Spinal cord (tissue), 10 donors: ENCODE measurements at places on chromosomes 1 and 21.

GRCh38 chr1:68953311-68953710, 456.4 kb upstream of the DEPDC1 start:
- H3K4me1 ChIP-seq = no peaks in the 10 kb centered on the region
- H3K36me3 ChIP-seq = no peaks in the 10 kb centered on the region
- no peaks in the 10 kb centered on the region for H3K27me3 ChIP-seq

DNA sequence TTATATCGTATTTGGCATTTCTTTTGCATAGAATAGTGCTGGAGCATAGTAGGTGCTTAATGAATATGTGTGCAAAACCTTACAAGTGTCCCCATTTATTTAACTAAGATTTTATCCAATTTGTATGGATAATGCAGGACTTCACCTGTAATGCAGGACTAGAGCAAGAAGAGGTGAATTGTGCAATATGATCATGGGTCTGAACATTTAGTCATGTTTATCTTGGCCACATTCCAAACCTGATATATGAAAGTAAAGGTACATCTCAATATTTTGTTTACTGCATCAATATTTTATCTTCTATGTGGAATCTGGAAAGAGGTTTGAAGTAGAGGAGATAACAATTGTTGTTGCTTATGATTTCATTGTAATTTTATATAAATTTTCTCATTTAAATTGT, 1626.7 kb upstream of the B3GALT2 start:
- H3K4me3 ChIP-seq = no peak overlapping the region
- H3K27me3 ChIP-seq = no peaks in the 10 kb centered on the region
- no peaks in the 10 kb centered on the region for H3K4me1 ChIP-seq
- DNase-seq = no peak
- no peaks in the 10 kb centered on the region for H3K36me3 ChIP-seq
- no peak overlapping the region for H3K27ac ChIP-seq

DNA sequence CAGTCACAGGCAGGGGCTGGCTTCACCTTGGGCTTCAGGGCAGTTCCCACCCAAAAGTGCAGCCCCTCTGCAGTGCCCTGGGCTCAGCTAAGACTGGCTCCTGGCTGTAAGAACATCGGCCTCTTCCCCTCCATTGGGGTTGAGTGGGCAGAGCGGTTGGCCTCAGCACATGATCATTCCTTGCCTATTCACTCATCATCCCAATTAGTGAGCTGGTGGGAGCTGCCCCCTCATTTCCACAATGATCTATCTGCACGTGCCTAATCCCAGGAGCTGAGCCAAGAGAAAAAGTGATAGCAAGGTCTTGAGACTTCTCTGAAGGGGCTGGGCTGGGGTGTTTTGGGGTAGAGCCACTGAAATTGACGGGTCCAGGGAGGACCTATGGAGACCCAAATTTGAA, 133.6 kb downstream of the SYF2 start:
- no peak for DNase-seq
- H3K36me3 ChIP-seq = no peaks in the 10 kb centered on the region
- H3K4me1 ChIP-seq = peaks cover 4% of the 10 kb centered on the region
- H3K27me3 ChIP-seq = peaks cover 6% of the 10 kb centered on the region
- H3K27ac ChIP-seq = no peak overlapping the region
- H3K4me3 ChIP-seq = no peak overlapping the region

DNA sequence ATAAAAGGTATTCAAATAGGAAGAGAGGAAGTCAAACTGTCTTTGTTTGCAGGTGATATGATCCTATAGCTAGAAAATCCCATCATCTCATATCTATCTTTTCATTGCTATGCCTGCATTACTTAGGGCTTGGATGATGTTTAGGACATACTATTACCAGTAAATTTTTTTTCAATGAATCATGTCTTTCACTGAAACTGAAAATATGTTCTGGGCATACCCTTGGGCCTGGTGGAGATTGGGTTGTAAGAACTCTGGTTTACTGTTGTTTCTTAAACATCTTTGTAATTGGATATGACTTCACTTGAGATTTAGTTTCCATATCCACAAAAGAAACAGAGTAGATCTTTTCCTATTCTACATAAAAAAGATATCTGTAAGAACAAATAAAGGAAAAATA, 502.2 kb upstream of the PRMT6 start:
- no peaks in the 10 kb centered on the region for H3K4me1 ChIP-seq
- no peak overlapping the region for H3K27ac ChIP-seq
- H3K4me3 ChIP-seq = no peak overlapping the region

GRCh38 chr1:215054266-215054665, 28.3 kb upstream of the KCNK2 start:
- no peak overlapping the region for H3K27ac ChIP-seq
- DNase-seq = no peak
- no peak overlapping the region for H3K4me3 ChIP-seq

- DNase-seq = no peak
- peaks cover 4% of the 10 kb centered on the region for H3K27me3 ChIP-seq
- no peak overlapping the region for H3K4me3 ChIP-seq
- no peaks in the 10 kb centered on the region for H3K36me3 ChIP-seq
- peaks cover 7% of the 10 kb centered on the region for H3K4me1 ChIP-seq
- H3K27ac ChIP-seq = no peak overlapping the region
Measured at GRCh38 chr1:30273456-30273855, 449.9 kb downstream of the MATN1 start.

DNA sequence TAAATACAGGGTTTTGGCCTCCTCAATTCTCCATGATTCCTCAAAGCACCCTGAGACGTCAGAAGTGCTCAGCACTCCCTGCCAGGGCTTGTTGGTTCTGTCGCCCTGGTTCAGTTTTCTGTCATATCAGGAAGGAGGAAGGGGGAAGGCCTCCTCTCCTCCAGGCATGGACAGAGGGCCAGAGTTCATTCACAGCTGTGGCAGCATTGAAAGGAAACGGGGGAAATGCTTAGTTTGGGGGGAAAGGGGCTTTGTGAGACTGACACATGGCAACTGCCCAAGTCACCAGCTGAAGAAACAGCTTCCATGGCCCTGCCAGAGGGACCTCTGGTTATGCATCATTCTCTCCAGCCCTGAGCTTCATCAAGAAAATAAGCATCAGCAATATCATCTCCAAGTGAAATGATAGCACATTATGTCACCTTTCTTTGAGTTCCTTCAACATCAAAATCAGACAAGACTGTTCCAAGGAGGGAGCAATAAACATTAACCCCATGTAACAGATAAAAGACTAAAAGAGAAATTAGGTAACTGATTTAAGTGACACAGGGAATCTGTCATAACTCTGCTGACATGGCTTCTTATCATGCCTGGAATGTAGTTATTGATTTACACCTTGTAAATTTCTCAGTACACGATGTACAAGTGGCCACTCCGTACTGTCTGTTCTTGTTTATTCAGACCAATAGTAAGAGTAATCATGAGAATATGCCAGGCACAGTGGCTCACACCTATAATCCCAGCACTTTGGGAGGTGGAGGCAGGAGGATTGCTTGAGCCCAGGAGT, 103.2 kb upstream of the SLC25A33 start:
- no peak overlapping the region for H3K4me3 ChIP-seq
- no peaks in the 10 kb centered on the region for H3K27me3 ChIP-seq
- no peaks in the 10 kb centered on the region for H3K36me3 ChIP-seq
- H3K27ac ChIP-seq = no peak overlapping the region

- no peak for DNase-seq
- no peaks in the 10 kb centered on the region for H3K36me3 ChIP-seq
- no peaks in the 10 kb centered on the region for H3K27me3 ChIP-seq
- H3K4me1 ChIP-seq = no peaks in the 10 kb centered on the region
- no peak overlapping the region for H3K4me3 ChIP-seq
Measured at GRCh38 chr1:71651214-71651613, 570.4 kb upstream of the ZRANB2 start.

- H3K27ac ChIP-seq = no peak overlapping the region
- no peaks in the 10 kb centered on the region for H3K27me3 ChIP-seq
- peak overlapping the region; percentile 55 for H3K4me3 ChIP-seq
- DNase-seq = no peak
Measured at GRCh38 chr1:45327644-45328515, 1.2 kb downstream of the HPDL start.

DNA sequence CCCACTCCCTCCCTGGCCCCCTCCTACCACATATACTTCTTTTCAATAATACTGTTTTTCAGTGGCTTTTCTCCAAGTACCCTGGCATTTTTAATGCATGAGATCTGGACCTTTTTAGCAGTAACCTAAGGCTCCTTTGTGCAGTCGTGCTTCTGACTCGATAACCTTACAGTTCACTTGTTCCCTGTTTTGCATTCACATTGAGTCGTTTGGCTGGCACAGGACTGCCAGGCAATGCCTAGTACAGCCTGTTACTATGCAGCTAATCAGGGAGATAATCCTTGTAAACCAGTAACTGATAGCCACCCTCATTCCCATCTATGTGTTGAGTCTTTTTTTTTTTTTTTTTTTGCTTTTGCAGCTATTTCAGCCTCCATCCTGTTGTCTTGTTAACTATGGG, 3.7 kb downstream of the ATP1B1 start:
- peaks cover 26% of the 10 kb centered on the region for H3K36me3 ChIP-seq
- no peaks in the 10 kb centered on the region for H3K27me3 ChIP-seq
- H3K4me1 ChIP-seq = peaks cover 24% of the 10 kb centered on the region

DNA sequence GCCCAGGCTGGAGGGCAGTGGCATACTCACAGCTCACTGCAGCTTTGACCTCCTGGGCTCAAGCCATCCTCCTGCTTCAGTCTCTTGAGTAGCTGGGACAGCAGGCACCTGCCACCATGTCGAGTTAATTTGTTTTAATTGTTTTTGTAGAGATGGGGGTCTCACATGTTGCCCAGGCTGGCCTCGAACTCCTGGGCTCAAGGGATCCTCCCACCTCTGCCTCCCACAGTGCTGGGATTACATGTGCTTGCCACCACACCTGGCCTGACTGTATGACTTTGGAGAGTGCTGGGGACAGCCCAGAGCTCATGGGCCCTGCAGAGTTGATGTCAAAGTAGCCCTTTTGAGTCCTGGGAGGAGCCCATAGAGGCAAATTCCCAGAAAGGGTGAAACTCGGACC, 1.8 kb downstream of the OBSCN start:
- H3K4me3 ChIP-seq = no peak overlapping the region
- H3K36me3 ChIP-seq = peaks cover 5% of the 10 kb centered on the region
- no peak for DNase-seq
- peaks cover 34% of the 10 kb centered on the region for H3K4me1 ChIP-seq
- no peak overlapping the region for H3K27ac ChIP-seq
- peaks cover 12% of the 10 kb centered on the region for H3K27me3 ChIP-seq

DNA sequence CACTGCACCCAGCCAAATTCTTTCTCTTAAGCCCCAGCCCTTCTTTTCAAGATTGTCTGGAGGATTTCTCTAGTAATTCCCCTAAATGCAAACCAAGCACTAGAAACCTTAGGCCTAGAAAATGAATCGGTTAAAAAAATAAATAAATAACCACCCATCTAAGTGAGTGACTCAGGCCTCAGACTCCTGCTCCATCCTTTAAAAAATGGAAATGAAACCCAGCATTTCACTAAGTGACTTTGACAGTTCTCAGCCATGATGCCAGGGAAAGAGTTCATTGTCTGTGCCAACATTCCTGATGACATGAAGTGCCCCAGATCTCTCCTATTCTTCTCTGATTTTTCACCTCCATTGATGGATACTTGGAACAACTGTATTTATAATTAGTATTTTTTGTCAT, 415.2 kb upstream of the DAB1 start:
- H3K4me1 ChIP-seq = no peaks in the 10 kb centered on the region
- H3K27me3 ChIP-seq = no peaks in the 10 kb centered on the region
- no peaks in the 10 kb centered on the region for H3K36me3 ChIP-seq

DNA sequence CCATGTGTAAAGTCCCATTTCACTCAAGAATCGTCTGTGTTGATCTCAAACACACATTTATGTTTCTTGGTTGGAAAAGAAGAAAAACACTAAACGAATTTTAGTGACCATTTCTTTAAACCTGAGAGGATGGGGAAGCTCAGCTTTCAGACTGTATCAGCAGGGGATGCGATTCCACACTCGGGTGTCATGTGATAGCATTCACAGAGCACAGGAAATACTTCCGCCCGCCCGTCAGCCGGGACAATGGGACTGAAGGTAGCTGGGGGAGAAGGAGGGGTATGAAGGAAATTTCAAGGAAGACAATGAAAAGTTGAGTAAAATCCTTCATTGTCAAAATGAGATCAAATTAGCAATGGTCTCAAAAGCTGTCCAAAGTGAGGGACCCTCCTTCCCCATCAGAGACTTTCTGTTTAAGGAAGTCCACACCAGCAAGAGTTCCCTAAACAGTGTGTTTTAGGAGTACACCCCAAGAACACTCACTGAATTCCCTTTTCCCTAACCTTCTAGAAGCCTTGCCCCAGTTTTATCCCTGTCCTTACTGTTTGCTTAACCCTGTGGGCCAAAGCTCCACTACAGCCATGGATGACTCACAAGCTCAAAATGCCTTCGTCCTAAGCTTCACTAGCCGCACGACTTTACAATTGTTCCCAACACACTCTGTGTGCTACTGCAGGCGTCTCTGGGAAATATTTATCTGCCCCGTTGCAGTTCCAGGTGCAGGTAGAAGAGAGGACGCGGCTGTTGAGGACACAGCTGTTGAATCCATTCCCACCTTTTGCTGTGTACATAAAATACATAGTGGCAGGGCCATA, 51.4 kb upstream of the SIM2 start:
- H3K36me3 ChIP-seq = no peaks in the 10 kb centered on the region
- DNase-seq = no peak
- no peaks in the 10 kb centered on the region for H3K4me1 ChIP-seq
- no peak overlapping the region for H3K27ac ChIP-seq
- no peak overlapping the region for H3K4me3 ChIP-seq
- no peaks in the 10 kb centered on the region for H3K27me3 ChIP-seq

DNA sequence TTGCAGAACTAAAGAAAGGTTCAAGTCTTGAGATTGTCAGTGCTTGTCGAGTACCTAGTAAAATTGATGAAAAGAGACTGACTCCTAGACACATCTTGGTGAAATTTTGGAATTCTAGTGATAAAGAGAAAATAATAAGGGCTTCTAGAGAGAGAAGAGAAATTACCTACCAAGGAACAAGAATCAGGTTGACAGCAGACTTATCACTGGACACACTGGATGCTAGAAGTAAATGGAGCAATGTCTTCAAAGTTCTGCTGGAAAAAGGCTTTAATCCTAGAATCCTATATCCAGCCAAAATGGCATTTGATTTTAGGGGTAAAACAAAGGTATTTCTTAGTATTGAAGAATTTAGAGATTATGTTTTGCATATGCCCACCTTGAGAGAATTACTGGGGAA, 16.3 kb downstream of the L1TD1 start:
- H3K4me3 ChIP-seq = no peak overlapping the region
- H3K27ac ChIP-seq = no peak overlapping the region
- H3K27me3 ChIP-seq = no peaks in the 10 kb centered on the region
- H3K36me3 ChIP-seq = no peaks in the 10 kb centered on the region
- H3K4me1 ChIP-seq = no peaks in the 10 kb centered on the region

- H3K27ac ChIP-seq = no peak overlapping the region
- no peaks in the 10 kb centered on the region for H3K36me3 ChIP-seq
- H3K27me3 ChIP-seq = no peaks in the 10 kb centered on the region
Measured at GRCh38 chr21:32425628-32426027, 13.1 kb downstream of the EVA1C start.

DNA sequence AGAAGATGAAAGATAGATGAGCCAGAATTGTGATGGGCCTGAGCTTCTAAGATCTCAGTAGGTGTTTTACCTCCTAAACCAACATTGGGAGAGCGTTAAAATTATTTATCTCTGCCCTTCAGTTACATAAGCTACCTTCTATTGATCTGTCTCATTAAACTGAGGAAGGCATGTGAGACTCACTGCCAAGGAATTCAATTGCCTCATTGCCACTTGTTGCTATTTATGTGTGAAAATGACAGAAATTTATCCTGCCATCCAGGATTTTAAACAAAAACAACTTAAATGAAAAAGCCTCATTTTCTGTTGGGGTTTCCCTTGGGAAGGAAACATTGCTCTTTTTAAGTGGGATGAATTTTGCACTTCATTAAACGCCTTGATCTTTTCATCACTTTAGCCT, 78.7 kb upstream of the RUNX1 start:
- H3K27ac ChIP-seq = no peak overlapping the region
- H3K27me3 ChIP-seq = no peaks in the 10 kb centered on the region
- H3K36me3 ChIP-seq = no peaks in the 10 kb centered on the region
- no peaks in the 10 kb centered on the region for H3K4me1 ChIP-seq
- H3K4me3 ChIP-seq = no peak overlapping the region

GRCh38 chr21:26118938-26119540, 51.5 kb downstream of the APP start:
- H3K4me3 ChIP-seq = no peak overlapping the region
- H3K27ac ChIP-seq = peak overlapping the region; percentile 87
- no peak for DNase-seq
